Caco-2 (cell line): ENCODE measurements at places on chromosomes 2 and 18. TPM values are rescaled to one million over a fixed set of nuclear protein-coding genes. Genes with fewer than 3 reads are reported as not detected.

The ALK gene
- 0.11 TPM in 1 of 2 replicates, not detected in the other for total RNA-seq

The BMP10 gene
- not detected in 2 replicates for total RNA-seq

The CCBE1 gene
- 0.09 and 0.44 TPM in 2 replicates for total RNA-seq

The REG1B gene
- total RNA-seq = not detected in 2 replicates

The PMAIP1 gene
- total RNA-seq = 2.3 and 2.4 TPM in 2 replicates

GRCh38 chr2:100884145-100884621 is 64.2 kb downstream of the NPAS2 start:
- peak; percentile 73 for DNase-seq
- no peaks in the 10 kb centered on the region for H3K27me3 ChIP-seq
- peaks cover 28% of the 10 kb centered on the region for H3K4me1 ChIP-seq
- no peak overlapping the region for H3K27ac ChIP-seq

- no peak overlapping the region for H3K27ac ChIP-seq
- H3K36me3 ChIP-seq = no peaks in the 10 kb centered on the region
- H3K4me3 ChIP-seq = no peak overlapping the region
- H3K4me1 ChIP-seq = peaks cover 8% of the 10 kb centered on the region; the same call in 1 of the 2 replicates
- H3K27me3 ChIP-seq = no peaks in the 10 kb centered on the region
Measured at GRCh38 chr2:231359441-231359840, 36.1 kb upstream of the B3GNT7 start.

- H3K4me3 ChIP-seq = no peak overlapping the region
- no peaks in the 10 kb centered on the region for H3K36me3 ChIP-seq
- H3K4me1 ChIP-seq = no peaks in the 10 kb centered on the region
- no peak overlapping the region for H3K27ac ChIP-seq
Measured at GRCh38 chr2:104939570-104940217, 85.8 kb downstream of the POU3F3 start.

DNA sequence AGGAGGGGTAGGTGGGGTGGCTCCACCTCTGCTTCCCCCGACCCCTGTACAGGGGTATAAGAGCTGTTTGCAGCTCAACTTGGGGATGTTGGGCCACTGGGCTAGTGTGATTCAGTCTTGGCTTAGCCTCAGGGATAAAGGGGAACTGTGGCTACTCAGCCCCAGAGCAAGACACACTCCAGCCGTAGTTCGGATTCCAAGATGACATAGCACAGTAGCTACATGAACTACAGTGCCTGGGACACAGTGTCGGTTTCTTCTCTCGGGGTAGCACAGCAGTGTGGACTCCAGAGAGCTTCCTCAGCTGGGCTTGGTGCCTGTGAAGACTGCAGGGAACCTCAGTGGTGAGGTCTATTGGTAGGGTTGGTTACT is 21.1 kb downstream of the CARF start:
- no peaks in the 10 kb centered on the region for H3K27me3 ChIP-seq
- no peak overlapping the region for H3K4me3 ChIP-seq
- H3K27ac ChIP-seq = no peak overlapping the region

- no peak for DNase-seq
- no peaks in the 10 kb centered on the region for H3K4me1 ChIP-seq
- no peak overlapping the region for H3K4me3 ChIP-seq
- H3K36me3 ChIP-seq = no peaks in the 10 kb centered on the region
- no peaks in the 10 kb centered on the region for H3K27me3 ChIP-seq
- H3K27ac ChIP-seq = no peak overlapping the region
Measured at GRCh38 chr18:543447-544078, 36.6 kb upstream of the CETN1 start.

- H3K4me3 ChIP-seq = no peak overlapping the region
- no peaks in the 10 kb centered on the region for H3K27me3 ChIP-seq
- no peak overlapping the region for H3K27ac ChIP-seq
- no peaks in the 10 kb centered on the region; the same call in 1 of the 2 replicates for H3K36me3 ChIP-seq
- DNase-seq = no peak
- H3K4me1 ChIP-seq = peaks cover 10% of the 10 kb centered on the region
Measured at GRCh38 chr2:74387346-74387745, 7.2 kb upstream of the DCTN1 start.

GRCh38 chr18:32961538-32961937 is 188.7 kb upstream of the KLHL14 start:
- DNase-seq = no peak
- H3K4me3 ChIP-seq = no peak overlapping the region
- no peaks in the 10 kb centered on the region for H3K36me3 ChIP-seq
- H3K27ac ChIP-seq = no peak overlapping the region

GRCh38 chr2:222635295-222635694 is 20.6 kb downstream of the FARSB start:
- H3K36me3 ChIP-seq = peaks cover 3% of the 10 kb centered on the region
- no peaks in the 10 kb centered on the region for H3K4me1 ChIP-seq
- H3K27ac ChIP-seq = no peak overlapping the region
- DNase-seq = no peak
- H3K4me3 ChIP-seq = no peak overlapping the region

DNA sequence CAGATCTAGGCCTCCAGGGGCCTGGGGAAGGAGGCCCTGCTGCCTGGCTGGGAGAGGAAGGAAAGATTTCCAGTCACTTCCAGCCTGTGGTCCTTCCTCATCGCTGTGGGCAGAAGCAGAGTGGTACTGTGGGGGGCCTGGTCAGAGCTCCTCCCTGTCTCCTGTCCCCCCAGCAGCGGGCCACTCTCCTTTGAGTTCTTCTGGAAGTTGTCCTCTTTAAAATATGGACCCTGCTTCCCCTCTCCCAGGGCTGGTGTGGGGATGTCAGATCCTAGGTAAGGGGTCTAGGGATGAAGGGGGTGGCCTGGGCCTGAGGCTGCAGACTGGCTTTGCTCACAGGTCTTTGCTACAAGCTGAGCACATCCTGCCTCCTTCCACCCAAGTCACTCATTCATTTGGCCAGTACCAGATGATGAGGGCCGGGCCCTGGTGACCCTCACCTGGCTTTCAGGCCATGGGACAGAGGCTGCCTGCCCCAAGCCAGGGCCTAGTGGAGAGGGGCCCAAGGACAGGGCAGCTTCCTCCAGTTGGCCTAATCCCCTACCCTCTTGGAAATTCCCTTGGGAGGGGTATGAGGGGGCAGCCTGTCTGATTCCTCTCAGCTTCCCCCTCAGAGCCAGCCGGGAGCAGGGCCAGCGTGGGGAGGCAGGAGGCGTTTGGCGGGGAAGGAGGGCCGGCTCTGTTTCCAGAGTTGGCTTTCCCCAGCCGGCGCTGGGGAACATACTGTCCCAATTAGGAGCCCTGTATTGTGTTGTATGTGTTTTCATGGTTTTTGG is 231.9 kb downstream of the DYSF start:
- DNase-seq = no peak
- H3K4me1 ChIP-seq = no peaks in the 10 kb centered on the region
- H3K36me3 ChIP-seq = no peaks in the 10 kb centered on the region
- H3K27ac ChIP-seq = no peak overlapping the region
- no peaks in the 10 kb centered on the region for H3K27me3 ChIP-seq

DNA sequence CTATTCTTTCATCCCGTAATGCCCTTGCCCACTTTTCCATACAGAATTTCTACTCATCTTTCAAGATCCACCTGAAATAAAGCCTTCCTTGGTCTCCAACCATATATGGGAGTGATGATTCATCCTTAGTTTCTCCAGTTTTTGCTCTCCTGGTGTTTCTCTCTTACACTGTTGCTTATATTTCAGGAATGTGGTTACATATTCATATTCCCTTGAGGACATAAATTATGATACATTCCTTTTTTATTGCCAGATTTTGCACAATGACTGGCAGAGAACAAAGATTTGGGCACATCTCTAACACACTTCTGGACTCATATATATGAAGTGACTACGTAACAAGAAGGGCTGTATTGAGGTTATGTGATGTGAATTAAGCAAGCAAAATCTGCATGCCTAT is 1573.4 kb upstream of the NXPH2 start:
- no peak for DNase-seq
- H3K27ac ChIP-seq = no peak overlapping the region
- no peaks in the 10 kb centered on the region for H3K36me3 ChIP-seq
- H3K4me3 ChIP-seq = no peak overlapping the region
- no peaks in the 10 kb centered on the region for H3K4me1 ChIP-seq
- no peaks in the 10 kb centered on the region for H3K27me3 ChIP-seq

DNA sequence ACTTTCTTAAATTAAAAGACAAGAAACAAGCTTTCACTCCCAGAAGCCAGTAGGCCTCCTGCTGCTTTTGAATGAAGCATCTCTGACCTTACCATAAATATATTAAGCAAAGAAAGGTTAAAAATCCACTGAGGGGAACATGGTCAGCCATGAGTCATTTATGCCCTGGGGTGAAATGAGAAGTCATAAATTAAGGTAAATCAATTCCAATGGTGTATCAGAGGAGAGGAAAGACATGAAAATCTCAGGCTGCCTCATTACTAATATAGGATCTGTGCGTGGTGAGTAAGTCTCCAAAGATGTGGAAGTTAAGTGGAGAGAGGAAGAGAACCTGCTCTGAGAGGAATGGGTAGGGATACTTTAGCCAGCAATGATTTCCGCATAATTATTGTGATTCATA is 292.3 kb upstream of the CHAC2 start:
- H3K4me1 ChIP-seq = no peaks in the 10 kb centered on the region
- no peaks in the 10 kb centered on the region for H3K27me3 ChIP-seq
- no peak for DNase-seq
- no peaks in the 10 kb centered on the region for H3K36me3 ChIP-seq
- no peak overlapping the region for H3K4me3 ChIP-seq
- no peak overlapping the region for H3K27ac ChIP-seq
